Stimulated activated CD8-positive, alpha-beta memory T cell treated with anti-CD3 and anti-CD28 coated beads, Interleukin-2, amount 100 ng/mL, for 1 hour (primary cell): ENCODE measurements at places on chromosomes 16 and 17.

- no peak for DNase-seq
These were observed 6.8 kb downstream of the ERAL1 start for GRCh38 chr17:28861393-28862203.

DNA sequence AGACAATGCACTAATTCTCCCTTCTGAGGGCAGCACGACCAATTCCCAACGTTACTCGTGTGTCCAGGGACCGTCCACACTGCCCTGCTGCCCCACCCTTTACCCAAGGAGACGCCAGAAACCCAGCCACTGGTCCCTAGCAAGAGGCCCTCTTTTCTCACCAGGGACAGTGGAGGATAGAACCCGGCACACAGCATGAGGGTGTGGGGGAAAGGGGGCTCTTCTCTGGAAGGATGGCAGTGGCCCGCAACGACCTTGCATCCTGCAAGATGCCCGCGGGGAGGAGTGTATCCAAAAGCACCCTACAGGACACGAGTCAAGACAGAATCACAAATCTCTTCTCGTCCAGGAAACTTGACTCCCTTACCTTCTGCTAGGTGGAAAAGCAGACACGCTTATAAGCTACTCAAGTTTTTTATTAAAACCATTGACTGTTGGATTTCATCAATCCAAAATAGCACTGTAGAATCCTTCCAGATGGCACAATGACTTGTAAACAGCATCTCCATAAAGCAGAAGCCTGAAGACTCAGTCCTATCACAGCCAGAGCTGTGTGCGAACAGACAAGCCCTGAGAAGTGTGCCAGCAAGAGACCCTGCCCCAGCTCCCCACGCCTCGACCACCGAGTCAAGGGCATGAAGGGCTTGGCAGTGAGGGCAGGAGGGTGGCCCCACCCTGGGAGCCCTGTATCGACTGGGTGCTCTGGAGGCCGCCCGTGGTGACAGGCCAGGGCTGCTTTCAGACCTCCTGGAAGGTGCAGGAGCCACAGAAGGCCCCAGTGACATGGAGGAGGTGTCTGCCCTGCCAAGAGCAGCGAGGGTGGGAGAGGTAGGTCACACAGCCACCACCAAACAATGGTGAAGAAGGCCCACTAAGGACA, 103.8 kb downstream of the ANKRD11 start:
- DNase-seq = no peak

- DNase-seq = no peak
These were observed 70.6 kb downstream of the LMF1 start for GRCh38 chr16:900211-900610.

DNA sequence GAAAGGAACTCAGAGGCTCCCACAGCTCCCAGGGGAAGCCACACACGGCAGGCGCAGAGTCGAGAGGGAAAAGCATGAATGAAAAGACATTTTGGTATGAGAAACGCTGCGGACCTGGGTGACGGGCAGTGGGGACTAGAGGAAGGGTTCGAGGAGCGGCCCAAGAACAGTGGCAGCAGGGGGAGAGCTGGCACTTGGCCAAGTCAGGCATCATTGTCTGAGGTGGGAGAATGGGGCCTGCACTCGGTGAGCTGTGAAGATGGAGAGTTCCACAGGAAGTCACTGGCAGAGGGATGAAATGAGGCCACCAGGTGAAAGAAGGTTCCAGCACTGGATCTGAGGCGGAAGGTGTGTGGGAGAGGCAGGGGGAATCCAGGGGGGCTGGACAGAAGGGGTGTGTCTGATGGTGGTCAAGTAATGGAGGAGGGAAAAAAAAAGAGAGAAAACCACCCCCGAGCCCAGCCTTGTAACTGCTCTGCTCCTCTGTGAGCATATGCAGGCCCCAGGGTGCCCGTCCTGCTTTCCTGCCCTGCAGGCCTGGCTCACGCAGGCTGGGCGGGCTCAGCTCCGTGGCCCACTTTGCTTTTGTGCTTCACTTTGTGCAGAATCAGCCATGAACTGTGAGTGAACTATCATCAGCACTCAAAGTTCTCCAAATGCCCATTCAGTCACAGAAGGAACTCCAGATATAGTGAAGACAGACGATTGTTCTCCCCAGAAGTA, 31.8 kb downstream of the TMEM204 start:
- DNase-seq = no peak

- no peak for DNase-seq
These were observed 67.9 kb downstream of the CEP95 start for GRCh38 chr17:64574646-64575045.

- no peak for DNase-seq
These were observed 13.2 kb upstream of the MRTFB start for GRCh38 chr16:14057878-14058382.

DNA sequence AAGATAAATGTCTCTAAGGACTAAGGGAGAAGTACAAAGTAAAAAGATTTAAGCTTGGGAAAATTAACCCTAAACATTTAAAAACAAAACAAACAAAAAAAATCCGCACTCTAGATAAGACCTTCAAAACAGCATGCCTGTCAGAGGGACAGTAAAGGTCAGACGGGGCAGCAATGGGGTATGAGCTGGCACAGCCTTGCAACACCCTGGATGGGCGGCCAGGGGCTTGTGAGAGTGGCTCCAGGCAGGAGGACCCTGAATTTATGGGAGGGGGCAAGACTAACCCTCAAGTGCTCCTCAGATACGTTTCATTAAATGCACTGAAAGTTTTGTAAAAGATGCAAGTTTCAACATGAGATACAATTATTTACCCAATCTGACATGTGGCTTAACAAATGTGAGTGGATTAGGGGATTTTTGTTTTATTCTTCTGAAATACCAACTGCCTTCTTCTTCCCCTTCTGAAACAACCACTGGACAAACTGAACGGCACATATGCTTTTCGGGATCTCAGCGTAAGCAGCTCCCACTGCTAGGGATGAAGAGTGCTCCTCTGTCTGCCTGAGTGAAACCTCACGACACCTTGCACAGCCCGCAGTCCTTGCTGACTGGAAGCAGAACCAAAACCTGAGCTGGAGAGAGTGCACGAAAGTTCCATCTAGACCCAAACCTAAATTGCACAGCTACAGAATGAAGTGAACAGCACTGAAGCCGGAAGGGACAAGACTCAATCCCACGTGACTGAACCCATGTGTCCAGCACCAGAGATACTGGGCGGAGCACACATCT, 128.4 kb downstream of the ANKRD11 start:
- no peak for DNase-seq

DNA sequence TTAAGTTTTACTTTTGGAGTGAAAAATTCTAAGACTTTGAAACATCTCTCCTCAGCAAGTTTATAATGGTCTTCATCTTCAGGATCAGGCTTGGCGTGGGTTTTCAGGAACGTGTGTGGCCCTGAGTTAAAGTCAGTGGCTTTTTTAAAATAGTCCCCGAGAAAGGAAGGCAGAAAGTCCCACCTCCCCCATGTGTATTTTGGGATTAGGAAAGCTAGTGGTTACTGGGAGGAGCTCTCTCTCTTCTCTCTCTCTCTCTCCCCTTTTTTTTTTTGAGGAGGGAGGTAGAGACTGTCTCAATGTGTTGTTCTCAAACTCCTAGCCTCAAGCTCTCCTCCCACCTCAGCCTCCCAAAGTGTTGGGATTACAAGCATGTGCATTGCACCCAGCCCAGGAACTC, 213.2 kb downstream of the IRX3 start:
- no peak for DNase-seq

- no peak for DNase-seq
These were observed 83.5 kb downstream of the BANP start for GRCh38 chr16:88034770-88035169.

DNA sequence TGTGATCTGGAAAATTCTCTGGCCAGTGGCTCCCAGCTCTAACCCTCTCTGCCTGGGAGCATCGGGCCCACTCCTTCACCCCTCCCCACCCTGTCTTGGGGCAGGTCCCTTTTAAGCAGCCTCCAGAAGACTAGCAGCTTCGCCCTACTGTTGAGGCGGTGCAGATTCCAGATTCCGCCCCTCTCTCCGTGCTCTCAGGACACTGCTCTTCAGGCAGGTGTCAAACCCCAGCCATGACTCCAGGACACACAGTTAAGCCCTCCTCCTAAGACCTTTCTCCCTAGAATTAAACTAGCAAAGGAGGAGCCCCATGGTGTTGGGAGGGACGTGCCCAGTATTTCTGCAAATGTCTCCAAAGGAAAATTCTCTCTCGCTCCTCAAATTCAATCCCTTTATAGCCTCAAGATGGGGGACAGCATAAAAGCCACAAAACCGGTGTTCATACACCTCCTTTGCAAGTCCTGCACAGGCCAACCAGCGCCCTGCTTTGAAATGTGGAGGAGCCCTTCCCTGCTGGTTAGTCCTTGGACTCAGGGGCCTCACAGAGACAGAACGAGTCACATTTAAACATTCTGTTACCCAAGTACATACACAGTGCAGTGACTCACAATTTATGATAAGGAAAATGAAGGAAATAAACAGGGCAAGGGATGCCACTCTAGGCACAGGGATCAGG, 7.2 kb downstream of the LPO start:
- DNase-seq = no peak

GRCh38 chr16:21301168-21301894, 23.2 kb upstream of the CRYM start:
- no peak for DNase-seq

DNA sequence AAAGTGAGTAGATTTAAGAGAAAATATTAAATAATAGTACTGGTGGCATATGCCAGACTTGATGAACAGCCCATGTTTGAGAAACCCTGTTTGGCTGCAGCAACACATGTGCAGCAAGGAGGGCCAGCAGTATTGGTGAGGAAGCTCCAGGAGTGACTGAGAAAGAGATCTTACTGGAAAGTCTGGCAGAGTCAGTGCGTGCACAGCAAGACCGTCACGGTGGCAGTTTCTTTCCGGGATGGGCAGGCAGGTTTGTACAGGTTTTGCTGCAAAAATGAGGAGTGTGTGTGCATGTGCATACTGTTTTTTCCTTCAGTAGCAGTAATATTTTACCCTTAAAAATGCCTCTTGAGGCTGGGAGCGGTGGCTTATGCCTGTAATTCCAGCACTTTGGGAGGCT, 41.4 kb downstream of the KSR1 start:
- no peak for DNase-seq

- no peak for DNase-seq
These were observed 8.3 kb downstream of the GINS2 start for GRCh38 chr16:85680352-85680944.

GRCh38 chr16:30054959-30055553, 10.5 kb upstream of the ALDOA start:
- no peak for DNase-seq

- no peak for DNase-seq
These were observed 47.8 kb downstream of the ERN1 start for GRCh38 chr17:64081802-64082799.

GRCh38 chr17:680529-680928, 34.1 kb downstream of the VPS53 start:
- no peak for DNase-seq

DNA sequence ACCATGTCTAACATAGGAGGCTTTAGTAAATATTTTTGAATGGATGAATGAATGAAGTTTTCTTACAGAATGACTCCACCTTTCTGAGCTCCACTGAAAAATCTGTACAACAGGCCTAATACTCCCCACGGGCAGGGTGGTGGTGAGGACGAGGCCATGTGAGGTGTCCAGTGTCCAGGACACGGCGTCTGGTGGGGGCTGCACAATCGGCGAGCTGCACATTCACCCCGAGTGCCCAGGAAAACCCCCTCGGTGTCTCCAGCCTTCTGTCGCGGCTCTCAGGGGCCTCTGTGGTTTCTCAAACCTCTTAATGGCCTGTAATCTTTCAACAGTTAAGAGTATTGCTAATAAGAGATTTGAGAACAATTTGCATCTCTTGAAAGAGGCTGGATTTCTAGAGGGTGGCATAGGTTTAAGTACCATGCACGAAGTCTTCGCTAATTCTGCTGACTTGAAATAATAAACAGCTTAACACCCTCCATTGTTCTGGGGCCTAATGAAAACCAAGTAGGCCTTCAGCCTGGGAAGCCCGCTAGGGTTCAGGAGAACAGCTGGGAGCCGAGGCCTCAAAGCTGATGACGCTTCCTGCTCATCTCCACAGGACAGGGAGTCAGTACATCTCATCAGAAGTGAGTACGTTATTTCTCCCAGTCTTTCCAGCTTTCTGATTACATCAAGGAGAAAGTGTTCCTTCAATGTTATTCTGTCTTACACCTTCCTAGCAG, 304.6 kb upstream of the FOXF1 start:
- no peak for DNase-seq

DNA sequence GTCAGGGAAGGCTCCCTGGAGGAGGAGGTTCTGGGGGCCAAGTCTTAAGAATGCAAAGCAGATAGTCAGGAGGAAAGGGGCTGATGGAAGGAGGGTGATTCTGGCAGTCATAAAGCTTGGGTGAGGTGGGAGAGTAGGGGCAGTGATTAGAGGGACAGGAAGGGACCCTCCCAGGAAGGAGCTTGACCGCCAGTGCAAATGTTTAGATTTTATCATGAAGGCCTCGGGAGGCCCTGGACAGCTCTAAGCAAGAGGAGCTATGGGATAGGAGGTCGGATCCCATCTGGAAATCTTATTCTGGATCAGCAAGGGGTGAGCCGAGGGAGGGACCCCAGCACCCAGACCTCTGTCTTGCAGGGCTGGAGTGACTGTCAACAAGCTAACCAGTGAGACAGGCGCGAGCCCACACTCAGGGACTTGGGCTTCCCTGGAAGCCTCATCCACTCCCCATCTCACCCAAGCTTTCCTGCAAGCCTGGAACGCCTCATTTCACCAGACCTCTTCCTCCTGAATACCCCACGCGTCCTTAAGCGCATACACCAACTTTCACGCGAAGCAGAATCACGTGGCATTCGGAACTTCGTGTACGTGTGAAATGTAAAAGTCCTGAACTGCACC, 52.0 kb upstream of the CBX4 start:
- DNase-seq = no peak

GRCh38 chr16:85169333-85170065, 57.2 kb upstream of the CIBAR2 start:
- DNase-seq = no peak

DNA sequence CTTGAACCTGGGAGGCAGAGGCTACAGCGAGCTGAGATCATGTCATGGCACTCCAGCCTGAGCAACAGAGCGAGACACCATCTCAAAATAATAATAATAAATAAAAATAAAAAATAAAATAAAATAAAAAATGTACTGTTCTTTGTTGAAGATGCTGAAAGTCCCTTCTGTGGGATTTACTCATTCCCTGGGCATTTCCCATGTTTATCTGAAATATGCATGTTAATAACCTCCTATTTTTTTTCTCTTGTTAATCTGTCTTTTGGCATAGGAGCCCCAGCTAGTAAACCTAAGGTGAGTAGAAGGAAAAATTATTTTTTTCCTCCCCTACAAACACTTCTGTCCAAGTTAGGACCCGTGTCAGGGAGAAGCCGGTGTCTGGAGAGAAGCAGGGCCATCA, 34.4 kb downstream of the TMEM92 start:
- no peak for DNase-seq
